ENCODE measurements at places on chromosomes 2 and 18.

DNA sequence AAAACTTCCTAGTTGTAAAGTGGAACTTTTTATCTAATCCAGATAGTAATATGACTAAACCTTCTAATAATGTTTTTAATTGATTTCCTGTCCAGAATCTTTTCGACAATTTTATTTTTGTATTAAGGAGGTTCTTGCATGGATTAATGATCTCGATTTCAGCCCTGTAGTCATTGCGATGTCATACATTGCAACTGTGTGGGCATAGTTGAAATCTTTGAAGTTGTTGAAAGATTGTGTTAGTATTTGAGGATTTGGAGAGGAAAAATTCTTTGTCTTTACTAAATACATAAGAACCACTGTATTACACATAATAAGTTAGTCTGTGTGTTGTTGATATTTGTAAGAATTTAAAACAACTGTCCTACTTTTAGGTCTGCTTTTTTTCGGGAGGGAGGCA is 31.1 kb downstream of the ACSL3 start:
- no peak for DNase-seq

DNA sequence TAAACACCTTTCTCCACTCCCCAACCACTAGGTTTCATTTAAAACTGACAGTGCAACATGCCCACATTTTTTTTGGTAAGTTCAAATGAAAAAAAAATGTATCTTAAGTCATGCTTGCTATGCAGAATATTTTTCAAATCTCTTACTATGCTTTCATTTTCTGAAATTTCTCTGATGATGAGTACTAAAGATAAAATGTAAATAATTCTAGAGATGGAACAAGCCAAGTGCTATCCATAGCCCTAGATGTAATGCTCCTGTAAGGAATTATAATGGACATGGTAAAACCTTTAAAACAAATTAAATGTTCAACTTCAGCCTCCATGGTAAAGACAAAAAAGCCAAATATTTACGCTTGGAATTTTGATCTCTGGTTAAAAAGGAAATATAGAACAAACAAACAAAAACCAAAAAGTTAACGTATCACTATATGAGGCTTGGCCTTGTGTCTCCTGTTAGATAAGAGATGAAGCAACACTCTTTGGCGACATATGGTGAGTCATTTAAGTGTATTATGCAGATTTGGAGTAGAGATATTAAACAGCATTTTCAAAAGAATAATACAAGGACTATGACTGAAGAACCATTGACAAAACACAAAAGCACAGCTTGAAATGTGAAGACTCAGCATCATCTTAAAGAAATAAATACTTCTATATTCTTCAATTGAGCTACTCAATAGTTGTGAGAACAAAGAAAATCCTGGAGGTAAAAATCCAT is 392.0 kb upstream of the LYPD1 start:
- no peak for DNase-seq

GRCh38 chr18:74766251-74766650 is 168.6 kb downstream of the ZNF407 start:
- DNase-seq: no peak

GRCh38 chr2:181895818-181896217 is 4.3 kb downstream of the ITPRID2 start:
- DNase-seq: no peak

GRCh38 chr2:226048611-226049010 is 649.1 kb downstream of the NYAP2 start:
- no peak for DNase-seq

DNA sequence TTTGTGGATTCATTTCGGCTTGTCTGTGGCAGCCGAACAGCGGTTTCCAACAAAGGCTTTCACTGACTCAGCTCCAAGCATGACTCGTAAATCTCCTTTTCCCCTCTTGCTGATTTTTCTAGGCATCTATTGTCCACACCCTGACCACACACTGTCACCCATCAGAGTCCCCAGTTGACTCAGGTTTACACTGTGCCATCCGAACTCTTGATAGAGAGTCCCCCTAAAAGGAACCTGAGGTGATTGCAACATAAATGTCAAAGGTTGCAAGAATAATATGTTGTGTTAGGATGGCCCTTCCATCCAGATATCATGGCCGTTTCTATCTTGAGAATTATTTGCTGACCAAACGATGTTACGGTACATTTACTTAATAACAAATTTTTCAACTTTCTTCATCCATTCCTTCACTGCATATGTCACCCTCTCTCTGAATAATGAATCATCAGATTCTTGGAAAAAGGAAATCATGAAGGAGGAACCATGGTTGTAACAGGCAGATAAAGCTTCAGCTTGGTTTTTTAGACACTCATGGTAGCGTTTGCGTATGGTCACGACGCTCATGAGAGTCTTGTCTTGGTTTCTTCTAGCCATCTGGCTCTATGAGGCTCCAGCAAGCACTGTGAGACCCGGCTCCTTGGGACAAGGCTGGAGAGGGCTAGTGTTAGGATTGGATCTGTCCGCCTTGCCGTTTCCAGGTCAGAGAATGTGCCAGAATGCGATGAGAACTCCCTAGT is 72.1 kb downstream of the NPAS2 start:
- no peak for DNase-seq

- no peak for DNase-seq
These were observed 6.1 kb upstream of the IL37 start for GRCh38 chr2:112904883-112905282.

DNA sequence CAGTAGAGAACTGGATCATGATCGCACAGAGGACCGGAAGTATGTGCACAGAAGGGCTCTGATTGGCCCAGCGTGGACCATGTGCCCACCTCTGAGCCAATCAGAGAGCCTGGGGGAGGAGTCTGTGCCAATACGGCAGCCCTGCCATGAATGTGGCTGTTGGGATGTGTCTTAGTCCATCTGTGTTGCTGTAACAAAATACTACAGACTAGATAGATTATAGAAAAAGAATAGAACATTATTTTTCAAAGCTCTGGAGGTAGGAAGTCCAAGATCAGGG is 132.0 kb downstream of the NDUFA10 start:
- no peak for DNase-seq

DNA sequence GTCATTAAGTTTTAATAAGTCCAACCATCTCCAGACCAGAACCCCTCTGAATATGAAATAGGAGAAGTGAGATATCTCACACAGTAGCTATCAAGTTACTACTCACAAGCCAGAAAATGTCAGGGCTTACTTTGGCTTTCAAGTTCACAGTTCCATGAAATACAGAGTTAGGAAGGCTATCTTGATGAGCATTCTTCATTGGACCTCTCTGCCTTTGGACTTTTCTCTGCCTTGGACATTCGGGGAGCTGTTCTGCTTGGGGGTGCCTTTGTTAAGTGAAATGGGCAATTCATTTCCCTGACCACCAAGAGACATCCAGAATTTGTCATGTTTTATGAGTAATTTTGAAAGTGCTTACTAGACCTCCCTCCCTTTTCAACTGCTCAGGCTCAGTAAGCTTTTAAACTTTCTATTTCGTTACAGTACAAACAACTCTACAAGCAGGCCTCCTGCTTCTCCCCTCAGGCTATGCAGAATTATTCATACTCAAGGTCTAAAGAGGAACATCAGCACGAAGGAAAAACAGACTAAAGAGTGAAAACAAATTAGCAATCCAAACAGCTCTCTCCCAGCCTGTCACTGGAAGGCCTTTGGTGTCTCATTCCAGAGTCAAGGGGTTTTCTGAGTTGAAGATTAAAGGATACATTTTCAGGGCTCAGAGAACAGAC is 95.3 kb downstream of the MREG start:
- DNase-seq: no peak

- no peak for DNase-seq
These were observed 190.1 kb upstream of the GLI2 start for GRCh38 chr2:120545521-120546047.

GRCh38 chr2:101893681-101894381 is 97.9 kb upstream of the IL1R2 start:
- DNase-seq: no peak

DNA sequence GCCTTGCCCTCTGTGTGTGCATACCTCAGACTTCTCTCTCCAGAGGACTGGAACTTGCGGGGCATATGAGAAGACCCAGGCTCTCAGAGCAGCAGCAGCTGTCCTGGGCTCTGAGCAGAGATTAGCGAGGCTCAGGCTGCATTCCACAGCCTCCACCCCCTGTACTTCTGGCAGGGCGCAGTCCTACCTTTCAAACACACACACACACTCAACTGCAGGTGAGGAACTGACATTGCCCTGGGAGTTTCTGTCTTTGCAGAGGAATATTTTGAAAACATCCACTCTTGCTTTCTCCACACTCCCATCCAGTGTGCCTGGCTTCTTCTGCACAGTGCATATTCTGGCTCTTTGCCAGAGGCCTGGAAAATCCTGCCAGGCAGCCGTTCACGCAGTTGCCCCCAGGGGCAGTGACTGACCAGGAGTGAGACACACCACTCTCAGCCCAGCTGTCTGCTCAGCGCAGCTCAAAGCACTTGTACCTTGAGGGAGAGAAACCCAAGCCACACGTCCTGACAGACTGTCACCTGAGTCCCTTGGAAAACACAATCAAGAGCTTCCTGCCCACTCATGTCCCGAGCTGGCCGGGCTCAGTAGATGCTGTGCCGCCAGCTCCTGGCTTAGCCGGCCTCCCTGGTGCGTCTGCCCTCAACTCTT is 460.8 kb downstream of the RNF144A start:
- DNase-seq: no peak

GRCh38 chr2:152433289-152433688 is 98.3 kb downstream of the FMNL2 start:
- no peak for DNase-seq

DNA sequence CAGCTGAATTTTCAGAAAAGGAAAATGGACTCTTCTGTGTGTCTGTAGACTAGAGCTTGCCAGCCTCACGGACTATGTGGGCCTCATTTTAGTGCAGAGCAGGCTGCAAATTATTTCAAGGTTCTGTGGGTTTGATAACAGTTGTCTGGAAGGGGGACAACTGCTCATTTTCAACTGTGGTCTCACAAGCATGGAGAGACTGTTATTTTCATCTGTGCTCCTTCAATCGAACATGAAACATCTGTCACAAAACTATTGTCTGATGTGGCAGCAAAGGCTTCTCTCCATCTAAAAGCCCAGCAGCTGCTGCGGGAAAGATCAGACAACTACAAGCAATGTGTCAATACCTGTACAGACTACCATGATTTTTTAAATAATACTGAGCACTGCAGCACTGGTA is 211.8 kb downstream of the LRRTM4 start:
- DNase-seq: no peak

GRCh38 chr2:25632396-25632795 is 41.0 kb downstream of the DTNB start:
- no peak for DNase-seq

DNA sequence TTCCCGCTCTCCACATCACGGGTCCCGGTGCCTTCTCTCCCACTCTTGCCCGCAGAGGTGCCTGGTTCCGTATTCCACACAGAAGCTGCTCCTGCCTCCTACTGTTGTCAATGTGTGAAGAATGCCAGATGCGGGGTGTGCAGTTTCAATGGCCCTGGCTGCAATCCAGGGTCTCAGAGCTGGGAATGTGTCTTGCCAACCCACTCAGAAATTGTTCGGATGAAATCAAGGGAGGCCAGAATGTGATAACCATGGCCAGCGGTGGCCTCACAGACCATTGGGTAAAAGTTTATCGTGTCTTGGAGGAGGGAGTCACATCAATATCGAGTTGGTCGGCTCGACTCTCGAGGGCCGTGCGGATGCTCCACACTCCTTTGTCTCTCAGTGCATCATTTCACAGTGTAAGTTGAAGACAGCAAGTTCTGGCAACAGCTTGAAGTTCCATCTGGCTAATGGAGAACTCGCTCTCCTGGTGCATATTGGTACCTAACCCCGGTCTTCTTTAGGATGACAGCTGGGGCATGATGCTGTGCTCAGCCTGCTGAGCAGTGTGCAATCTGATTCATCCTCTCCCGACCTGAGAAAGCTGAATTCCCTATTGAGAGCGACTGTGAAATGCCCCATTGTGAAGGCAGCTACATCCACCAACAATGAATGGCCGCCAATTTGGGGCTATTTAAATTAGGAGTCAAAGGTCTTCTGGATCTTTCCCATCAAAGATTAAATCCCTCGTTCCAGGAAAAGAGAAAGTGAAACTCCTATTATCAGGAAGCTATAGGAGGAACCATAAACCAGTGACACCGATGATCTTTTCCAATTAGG is 389.0 kb downstream of the SOX11 start:
- DNase-seq: no peak

GRCh38 chr2:239853121-239853520 is 172.0 kb downstream of the NDUFA10 start:
- no peak for DNase-seq

DNA sequence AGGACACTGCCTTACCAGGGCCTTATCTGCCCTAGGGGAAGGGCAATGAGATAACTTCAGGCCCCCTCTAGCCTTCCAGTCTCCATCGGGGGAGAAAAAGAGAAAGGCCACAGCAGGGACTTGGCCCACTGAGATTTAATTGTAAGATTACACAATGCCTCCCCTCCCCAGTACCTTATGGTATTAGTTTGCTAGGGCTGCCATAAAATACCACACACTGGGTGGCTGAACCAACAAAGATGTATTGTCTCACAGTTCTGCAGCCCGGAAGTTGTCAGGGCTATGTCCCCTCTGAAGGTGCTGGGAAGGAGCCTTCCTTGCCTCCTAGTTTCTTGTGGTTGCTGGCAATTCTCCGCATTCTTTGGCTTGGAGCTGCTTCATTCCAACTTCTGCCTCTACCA is 34.8 kb upstream of the SPATA3 start:
- DNase-seq: no peak

DNA sequence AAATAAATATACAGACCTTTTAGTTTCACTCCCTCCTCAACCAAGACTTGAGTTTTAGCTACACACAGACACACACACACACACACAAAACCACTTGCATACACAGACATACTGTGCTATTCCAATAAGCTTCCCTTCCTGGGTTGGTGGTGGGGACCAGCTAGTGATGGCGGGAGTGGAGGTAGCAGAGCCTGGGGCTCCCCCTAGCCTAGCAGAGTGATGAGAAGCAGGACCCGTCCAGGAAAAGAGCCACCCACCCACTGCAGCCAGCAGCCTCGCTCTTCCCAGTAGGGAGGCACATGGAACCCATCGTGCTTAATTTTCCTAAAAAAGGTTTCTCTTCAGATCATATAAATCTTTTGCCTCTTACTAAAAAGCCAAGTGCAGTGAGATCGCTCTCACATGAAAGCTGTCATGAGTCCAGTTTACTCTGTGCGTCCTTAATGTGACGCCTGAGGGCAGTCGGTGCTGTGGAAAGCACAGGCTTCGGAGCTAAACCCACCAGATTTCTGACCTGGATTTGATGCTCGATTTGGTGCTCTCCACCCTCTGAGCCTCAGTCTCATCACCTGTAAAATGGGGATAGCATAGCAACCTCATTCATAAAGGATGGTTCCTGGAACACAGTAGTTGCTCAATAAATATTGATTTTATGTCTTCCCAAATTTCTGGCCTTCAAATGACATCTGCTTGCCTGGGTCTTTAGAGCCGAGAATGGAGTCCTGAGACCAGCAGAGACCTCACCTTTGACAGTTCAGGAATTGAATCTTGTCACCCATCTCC is 60.1 kb upstream of the YWHAQ start:
- no peak for DNase-seq

GRCh38 chr18:6294148-6294784 is 120.4 kb downstream of the L3MBTL4 start:
- DNase-seq: no peak

Data from progenitor cell of endocrine pancreas (in vitro differentiated cells).